ENCODE measurements at places on chromosomes 3 and 15.

DNA sequence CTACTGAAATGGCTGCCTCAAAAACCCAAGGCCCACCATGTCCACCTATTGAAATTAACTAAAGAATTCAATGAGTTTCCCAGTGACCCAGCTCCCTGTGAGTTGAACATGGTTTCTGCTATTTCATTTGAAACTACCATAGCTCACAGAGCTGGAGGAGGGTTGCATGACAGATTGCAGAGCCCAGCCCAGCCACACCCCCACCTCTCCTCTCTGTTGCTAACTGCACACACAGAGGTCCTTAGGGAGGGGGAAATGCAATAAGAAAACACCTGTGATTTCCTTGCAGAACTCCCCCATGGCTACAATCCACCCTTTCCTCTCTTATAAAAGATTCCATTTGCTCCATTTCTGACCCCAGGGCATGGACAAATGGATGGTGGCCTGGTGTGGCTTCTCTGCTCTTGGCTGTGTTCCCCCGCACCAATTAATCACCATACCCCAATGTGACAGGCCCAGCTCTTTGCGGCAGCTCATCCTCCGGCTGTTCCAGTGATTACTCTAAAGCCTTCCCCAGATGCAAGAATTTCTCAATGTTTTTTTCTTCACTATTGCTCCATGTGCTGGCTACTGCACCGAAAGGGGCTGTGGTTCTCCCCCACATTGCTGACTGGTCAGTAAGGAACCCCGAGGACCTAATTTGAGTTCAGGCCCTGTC is 208.4 kb upstream of the KBTBD8 start:
- DNase-seq = no peak

- DNase-seq = no peak
Measured at GRCh38 chr3:165799026-165799425, 38.2 kb downstream of the BCHE start.

DNA sequence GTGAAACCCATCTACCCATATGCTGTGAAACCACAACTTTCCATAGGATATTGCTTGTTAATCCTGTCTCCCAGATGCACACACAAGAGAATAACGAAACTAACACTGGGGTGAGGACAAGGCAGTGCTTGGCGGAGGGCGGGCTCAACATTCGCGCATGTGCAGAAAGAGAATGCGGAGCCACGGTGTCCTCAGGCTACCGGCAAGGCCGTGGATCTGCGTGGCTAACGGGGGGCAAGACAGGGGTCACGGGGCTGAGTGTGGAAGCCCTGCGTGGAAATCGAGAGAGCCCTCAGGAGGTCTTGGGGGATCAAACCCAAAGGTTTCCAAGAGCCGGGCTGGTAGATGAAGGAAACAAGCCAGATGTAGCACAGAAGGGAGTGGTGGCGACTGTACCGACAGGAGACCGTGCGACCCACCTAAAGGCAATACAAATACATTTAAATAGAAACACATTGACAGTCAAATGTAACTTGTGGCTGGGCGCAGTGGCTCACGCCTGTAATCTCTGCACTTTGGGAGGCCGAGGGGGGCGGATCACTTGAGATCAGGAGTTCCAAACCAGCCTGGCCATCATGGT is 48.5 kb upstream of the TRA2B start:
- no peak for DNase-seq

GRCh38 chr3:140610544-140610943 is 67.3 kb upstream of the TRIM42 start:
- DNase-seq = no peak

- DNase-seq = no peak
Measured at GRCh38 chr3:40262331-40262730, 47.2 kb upstream of the EIF1B start.

DNA sequence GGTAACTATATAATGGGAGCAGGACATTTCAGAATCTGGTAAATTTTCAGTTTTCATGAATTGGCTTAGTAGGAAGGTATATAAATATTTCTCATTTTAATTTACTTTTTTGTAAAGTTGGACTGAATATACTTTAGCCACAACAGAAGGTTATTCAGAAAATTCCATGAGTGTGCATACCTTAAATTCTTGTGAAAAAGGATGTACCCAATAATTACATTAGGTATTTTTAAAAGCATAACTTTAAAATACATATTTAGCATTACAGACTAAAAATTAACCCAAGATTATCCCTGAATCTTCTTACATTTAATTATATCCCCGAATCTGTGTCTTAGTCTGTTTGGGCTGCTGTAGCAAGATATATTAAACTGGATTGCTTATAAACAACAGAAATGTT is 24.9 kb upstream of the ATP11B start:
- no peak for DNase-seq

Data from GM18507 (cell line).